A549 (cell line): ENCODE measurements at places on chromosomes 3 and 15.
A peak's percentile ranks its signal among the peaks of the same experiment; 100 is the strongest.

DNA sequence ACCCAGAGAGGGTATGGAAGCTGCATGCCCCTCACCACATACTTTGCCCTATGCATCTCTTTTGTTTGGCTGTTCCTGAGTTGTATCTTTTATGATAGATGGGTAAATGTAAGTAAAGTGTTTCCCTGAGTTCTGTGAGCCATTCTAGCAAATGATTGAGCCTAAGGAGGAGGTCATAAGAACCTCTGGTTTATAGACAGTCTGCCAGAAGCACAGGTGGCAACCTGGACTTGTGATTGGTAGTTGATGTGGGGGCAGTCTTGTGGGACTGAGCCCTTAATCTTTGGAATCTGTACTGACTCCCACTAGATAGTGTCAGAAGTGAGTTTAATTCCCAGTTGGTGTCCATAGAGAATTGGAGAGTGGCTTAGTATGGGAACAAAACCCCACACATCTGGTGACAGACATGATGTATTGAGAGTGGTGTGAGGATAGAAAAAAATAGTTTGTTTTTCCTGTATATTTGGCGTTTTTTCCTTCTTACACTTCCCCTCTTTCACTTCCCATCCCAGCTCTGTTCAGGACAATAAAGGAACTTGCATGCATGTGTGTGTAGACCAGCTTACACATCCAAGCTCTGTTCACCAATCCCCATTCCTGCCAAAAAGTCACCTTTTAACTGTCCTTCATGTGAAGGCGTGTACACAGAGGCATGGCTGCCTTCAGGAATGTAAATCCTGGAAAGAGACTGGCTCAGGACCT is 38.1 kb upstream of the SPPL2A start:
- no peak for DNase-seq

- no peak for DNase-seq
Observed at GRCh38 chr3:149688122-149688757, 30.4 kb upstream of the WWTR1 start.

- DNase-seq, result no peak
Observed at GRCh38 chr3:129952556-129953355, 21.8 kb upstream of the TRH start.

DNA sequence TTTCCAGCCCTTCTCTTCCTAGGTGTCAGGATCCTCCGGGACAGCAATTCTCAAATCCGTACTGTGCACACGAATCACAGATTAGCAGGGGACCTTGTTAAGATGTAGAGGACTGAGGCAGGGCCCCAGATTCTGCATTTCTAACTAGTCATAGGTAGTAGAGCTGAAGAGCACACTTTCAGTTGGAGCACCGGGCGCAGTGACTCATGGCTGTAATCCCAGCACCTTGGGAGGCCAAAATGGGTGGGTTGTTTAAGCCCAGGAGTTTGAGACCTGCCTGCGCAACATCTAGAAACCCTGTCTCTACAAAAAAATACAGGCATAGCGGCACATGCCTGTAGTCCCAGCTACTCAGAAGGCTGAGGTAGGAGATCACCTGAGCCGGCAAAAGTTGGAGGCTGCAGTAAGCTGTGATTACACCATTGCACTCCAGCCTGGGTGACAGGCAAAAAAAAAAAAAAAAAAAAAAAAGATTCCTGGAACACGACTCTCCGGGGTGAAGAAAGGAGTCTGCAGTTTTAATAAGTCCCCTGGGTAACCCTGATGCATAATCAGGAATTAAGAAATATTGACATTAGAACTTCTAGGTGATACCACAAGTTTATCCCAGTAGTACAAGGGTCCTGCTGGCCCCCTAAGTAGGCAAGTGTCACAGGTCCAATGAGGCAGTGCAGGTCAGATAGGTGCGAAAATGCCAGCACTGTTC is 21.4 kb upstream of the IGDCC3 start:
- DNase-seq, result no peak

- DNase-seq, result no peak
Observed at GRCh38 chr15:78263907-78264303, 457 bp upstream of the DNAJA4 start.

GRCh38 chr3:69542089-69542804 is 156.4 kb upstream of the FRMD4B start:
- DNase-seq, result peak; percentile 13

GRCh38 chr15:75861750-75862402 is 18.6 kb downstream of the UBE2Q2 start:
- DNase-seq, result no peak

DNA sequence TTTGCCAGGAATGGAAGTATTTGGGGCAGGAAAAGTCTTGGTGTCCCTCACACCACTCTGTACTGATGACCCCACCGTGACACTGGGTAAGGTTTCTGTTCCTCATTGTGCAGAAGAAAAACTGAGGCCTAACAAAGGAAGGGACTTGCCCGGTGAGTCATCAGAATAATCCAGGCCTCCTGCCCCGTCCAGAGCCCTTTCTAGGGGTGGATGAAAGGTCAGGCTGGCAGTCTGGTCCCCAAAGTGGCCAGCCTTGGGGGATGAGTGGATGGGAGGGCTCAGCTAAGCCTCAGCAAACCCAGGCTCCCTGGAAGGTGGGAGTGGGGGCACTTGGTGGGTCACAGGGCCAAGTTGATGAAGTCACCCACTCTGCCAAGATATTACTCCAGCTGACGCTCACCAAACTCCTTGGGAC is 2.3 kb upstream of the DNAH1 start:
- DNase-seq, result no peak

GRCh38 chr3:13009132-13009945 is 63.9 kb downstream of the IQSEC1 start:
- DNase-seq, result no peak
